GF-D8 (cell line): ENCODE measurements at places on chromosomes 3 and 15.

GRCh38 chr15:30953731-30954378 lies 37.6 kb downstream of the MTMR10 start:
- no peak for DNase-seq

GRCh38 chr3:129184396-129184657 lies 631 bp upstream of the CNBP start:
- DNase-seq: no peak

DNA sequence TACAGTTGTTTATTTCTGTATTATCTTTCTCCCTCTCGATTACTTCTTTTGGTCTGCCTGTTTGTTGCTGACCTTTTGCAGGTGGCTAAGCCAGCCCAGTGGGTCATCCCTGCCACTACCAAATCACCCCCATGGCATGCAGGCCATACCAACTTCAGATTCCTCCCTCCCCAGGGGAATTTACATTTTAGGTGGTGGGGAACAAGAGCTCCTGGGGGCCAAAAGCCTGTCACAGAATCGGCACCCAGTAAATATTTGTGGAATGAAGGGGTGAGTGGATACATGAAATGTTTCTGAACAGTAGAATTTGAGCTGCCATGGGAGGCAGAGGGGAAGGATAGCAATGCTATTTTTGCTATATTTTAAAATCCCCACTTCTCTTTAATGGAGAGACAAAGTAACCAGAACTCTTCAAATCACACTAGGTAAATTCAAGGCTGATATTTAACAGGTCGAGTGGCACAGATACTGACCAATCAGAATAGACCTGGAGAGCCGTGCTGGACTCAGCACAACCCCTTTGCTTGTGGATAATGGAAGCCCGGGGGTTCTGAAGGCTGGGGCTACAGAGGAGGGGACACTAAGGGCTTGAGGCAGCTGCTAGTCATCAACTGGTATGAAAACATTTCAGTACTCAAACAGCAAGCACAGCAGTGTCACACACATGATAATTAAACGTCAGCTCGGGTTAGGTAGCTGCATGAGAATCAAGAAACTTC lies 54.3 kb upstream of the SMAD3 start:
- DNase-seq: no peak

DNA sequence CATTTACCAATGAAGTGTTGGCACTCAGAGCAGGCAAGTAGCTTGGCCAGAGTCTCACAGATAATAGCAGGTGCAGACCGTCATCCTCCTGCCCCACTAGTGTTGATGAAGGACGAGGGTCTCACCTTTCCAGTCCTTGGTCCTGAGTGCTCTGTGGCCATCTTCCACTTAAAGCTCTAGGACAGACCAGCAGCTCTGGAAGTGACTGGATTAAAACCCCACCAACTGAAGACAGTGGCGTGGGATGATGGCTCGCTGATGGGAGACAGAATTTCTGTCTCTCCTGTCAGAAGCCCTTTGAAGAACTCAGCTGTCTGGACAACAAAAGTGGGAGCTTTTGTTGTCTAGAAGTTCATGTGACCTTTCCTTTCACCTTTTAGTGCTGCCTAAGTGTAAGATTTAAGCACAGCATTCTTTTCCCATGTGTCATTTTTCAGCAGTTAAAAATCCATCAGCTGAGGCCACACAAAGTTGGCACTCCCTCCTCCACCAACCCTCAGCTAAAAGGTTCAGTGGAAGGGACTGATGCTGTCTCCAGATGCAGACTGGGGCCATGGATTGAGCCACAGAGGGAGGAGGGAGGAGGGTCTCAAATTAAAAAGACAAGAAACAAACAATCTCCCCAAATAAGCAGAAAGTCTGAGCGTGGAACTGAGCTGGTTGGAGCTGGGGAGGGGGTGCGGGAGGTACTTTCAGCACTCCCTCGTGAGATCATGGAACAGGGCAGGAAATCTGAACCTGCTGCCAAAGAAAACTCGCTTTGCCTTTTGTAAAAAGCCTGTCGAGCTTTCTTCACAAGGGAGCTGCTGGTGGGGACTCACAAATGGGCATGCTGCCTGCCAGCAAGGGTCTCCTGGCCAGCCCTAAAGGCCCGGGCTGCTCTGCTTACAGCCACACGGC lies 148.5 kb upstream of the CTDSPL start:
- no peak for DNase-seq

- no peak for DNase-seq
Observed at GRCh38 chr15:78387246-78388037, 47.3 kb downstream of the CRABP1 start.

- no peak for DNase-seq
Observed at GRCh38 chr3:11385326-11385725, 113.1 kb downstream of the ATG7 start.

DNA sequence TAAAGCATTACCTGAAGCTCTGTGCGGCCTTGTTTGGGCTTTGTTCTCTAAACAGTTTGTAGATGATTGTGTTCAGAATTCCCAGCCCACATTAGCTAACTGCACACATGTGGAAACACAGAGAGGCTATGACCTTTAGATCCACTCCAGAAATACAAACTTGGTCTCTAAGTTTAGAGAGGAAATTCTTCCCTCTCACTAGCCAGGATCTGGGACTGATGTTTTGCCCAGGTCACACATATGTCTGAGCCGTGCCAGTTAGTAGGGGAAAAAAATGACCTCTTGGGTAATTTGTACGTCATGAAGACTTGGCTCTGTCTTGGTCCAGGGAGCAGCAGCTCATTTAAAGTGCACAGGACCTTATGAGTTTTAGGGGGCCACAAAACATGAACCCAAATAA lies 223.1 kb downstream of the RBMS3 start:
- no peak for DNase-seq
